Fibroblast of upper back skin (primary cell): ENCODE measurements at places on chromosomes 12 and 14.

DNA sequence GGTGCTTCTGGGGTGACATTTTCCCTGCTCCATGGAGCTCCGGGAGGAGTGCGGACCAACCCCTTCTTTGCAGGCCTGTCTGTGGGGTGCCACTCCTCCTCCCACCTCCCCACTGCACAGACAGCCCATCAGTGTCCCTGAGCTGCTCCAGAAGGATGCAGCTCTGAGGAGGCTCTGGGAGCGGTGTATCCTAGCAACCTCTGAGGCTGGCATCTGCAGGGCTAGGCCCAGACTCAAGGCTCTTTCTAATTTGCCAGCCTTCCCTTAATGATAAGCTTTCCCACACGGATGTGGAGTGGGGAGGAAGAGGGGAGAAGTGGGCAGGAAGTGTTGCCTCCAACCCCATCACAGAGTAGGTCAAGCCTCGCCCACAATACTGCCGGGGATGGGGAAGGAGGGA, 59.7 kb downstream of the CALM1 start:
- DNase-seq, result no peak

DNA sequence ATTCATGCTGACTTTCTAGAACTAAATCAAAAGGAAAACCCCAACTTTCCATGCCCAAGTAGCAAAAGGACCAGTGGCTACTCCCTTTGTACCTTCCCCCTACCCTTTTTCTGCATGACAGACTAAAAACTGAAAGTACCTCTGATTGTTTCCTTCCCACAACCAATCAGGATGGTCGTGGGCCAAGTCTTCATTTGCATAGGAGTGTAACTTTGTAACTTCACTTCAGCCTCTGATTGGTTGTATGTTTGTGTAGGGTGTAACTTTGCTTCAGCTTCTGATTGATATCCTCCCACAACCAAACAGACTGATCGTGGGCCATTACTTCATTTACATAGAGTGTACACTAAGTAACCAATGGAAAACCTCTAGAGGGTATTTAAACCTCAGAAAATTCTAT, 96.5 kb downstream of the DENND5B start:
- no peak for DNase-seq

DNA sequence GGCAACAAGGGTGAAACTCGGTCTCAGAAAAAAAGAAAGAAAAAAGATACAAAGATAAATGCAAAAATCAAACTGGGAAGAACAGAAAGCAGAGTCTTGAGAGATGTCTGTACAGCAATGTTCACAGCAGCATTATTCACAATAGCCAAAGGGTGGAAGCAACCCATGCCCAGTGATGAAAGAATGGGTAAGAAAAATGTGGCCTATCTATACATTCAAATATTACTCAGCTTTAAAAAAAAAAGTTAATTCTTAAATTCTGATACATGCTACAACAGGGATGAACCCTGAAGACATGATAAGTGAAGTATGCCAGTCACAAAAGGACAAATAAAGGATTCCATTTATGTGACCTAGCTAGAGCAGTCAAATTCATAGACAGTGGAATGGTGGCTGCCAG, 33.7 kb downstream of the SPPL3 start:
- no peak for DNase-seq

DNA sequence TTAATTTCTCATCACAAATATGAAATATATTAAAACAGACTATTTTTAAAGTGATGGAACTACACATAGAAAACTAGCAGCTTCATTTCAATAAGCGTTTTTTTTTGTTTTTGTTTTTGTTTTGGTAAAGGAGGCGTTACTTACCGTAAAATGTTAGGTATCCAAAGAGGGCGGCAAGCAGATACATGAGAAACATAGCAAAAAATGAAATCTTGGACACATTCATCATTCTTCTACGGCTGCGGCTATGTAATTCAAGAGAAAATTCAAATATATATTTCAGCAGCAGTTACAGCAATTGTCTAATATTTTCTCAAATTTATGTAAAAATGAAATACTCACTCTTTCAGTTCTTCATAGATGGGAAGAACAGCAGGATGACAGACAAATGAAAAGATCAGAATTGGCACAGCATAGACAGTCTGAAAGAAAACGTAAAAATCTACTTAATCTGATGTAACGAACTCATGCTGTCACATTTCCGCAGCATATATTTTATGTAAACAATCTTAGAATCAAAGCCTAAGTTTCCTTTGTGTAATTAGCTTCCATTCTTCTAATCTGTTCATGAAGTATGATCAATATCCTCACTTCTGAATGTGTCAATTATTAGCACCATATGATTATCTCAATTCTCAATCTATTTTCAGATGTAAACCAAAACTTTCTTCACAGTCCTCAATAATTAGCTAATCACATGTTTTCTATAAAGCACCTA, 8.8 kb downstream of the SLC38A2 start:
- no peak for DNase-seq

GRCh38 chr12:29317556-29318363, 63.2 kb downstream of the ERGIC2 start:
- peak; percentile 62 for DNase-seq
